ENCODE measurements at places on chromosomes 3 and 15.

DNA sequence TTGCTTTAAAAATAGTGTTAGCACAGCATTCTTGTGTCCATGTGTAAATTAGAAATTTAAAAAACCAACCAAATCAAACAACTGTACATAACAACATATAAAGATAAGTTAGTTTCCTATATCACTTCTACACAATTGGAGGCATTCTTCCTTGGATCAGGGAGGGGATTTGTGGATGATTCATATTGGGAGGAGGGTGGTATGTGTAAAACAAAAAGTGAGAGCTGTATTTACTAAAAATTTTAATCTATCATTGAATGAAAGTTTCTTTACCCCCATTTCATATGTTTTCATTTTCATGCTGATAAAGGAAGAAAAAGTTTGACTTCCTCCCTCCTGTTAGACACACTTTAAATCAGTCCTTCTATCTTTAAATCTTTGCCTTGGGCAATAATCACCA is 325.0 kb downstream of the SATB1 start:
- peak; percentile 46 for DNase-seq

GRCh38 chr3:18264361-18264760 is 160.8 kb downstream of the SATB1 start:
- no peak for DNase-seq

GRCh38 chr3:16583551-16583950 is 21.7 kb downstream of the DAZL start:
- no peak for DNase-seq

- no peak for DNase-seq
Measured at GRCh38 chr15:57537488-57538264, 54.0 kb upstream of the MYZAP start.

DNA sequence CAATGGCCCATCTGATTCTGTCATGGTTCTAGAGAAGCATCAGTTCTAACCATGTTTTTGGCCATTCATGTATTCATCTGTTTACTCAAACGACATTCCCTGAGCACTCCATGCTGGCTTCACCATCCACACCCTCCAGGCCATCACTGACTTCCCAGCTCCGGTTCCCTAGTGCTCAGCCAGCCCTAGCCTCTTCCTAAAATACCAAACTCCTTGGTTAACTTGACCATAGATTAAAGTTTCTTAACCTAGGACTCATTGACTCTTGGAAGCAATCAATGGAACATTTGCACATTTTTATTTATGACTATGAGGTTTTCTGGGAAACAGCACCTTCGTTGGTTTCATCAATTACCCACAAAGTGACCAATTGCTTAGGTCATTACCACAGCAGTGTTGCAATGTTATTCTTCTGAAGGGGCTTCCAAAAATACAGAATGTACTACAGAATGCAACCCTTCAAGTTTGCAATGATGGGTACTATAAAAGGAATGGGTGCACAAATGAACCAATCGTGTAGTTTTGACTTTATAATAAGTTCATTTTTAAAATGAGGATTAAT is 27.2 kb upstream of the SLC25A36 start:
- DNase-seq = no peak

- DNase-seq = peak; percentile 85
Measured at GRCh38 chr3:27345493-27345892, 23.7 kb downstream of the NEK10 start.

DNA sequence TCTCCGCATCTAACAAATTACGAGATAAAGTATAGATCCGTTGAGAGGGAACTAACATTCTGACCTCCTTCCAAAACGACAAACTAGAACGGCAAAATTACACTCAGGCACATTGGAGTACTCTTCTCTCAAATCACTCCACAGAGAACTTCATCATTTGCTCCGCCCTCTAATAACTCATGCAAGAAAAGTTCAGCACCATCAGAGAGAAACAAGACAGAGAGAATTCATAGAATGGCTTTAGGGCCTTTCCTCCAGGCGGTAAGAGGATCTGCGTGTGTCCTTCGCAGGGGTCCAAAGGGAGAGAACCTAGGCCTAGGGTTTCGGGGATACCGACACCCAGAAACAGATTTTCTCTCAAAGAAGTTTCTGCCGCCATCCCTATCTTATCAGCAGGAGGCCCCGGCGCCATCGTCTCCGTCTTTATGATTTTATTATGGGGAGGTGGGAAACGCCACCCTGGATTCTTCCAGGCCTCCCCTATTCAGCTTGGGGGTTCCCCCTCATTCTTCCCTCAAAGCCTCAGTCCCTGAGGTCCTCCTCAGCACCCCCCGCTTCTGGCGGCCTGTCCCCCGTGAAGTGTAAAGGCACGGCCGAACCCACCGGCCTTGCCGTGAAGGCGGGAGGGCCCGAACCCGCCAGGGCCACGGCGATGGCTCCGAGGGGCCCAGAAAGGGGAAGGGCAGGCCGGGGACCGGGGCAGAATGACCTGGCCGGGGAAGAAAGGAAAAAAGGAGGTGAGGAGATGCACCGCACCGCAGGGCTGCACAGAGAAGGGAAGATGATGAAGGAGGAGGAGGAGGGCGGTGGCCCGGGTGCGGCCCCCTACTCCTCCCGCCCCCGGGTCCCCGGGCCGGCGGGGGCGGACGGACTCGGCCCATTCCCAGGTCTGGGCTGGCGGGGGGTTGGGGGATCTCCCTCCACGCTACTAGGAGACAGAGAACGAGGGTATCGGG is 768 bp downstream of the UBXN7 start:
- DNase-seq = peak; percentile 78

- DNase-seq = no peak
Measured at GRCh38 chr15:91844928-91845327, 8.6 kb upstream of the SLCO3A1 start.

GRCh38 chr3:148839805-148840204 is 12.2 kb downstream of the CPB1 start:
- no peak for DNase-seq

DNA sequence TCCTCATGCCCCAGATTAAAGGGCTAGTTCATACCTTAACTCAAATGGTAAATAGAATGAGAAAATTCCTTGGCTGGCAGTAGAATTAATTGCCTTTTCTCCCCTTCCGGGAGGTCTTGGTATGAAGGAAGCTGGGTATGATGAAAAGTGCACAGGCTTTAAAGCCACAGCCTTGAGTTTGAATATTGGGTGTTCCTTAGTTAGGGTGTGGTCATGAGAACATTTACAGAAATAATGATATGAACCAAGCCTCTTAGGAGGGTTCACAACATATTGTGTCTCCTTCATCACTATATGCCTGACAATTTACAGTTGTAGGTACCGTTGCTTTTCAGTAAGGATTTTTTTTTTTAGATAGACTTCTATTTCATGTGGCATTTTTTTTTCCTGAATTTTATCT is 48.1 kb downstream of the PYDC2 start:
- no peak for DNase-seq

GRCh38 chr3:71210257-71211007 is 373.1 kb downstream of the FOXP1 start:
- peak; percentile 68 for DNase-seq

- DNase-seq = no peak
Measured at GRCh38 chr3:195337747-195338146, 66.8 kb upstream of the XXYLT1 start.

DNA sequence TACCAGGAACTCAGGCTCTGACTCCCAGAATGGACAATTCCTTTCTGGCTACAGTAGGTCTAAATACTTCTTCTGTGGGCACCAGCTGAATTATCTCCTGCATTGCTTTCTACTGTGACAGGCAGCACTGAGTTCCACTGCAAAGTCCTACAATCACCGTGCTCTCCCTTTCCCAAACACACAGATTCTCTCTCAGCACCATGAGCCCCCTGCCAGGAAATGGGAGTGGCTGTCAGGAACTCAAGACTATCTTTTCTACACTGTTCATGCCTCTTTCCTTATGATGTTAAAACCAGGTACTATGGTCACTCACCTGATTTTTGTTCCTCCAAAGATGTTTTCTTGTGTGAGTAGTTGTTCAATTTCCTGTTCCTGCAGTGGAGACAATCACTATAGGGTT is 383.4 kb downstream of the EPHA6 start:
- DNase-seq = no peak

DNA sequence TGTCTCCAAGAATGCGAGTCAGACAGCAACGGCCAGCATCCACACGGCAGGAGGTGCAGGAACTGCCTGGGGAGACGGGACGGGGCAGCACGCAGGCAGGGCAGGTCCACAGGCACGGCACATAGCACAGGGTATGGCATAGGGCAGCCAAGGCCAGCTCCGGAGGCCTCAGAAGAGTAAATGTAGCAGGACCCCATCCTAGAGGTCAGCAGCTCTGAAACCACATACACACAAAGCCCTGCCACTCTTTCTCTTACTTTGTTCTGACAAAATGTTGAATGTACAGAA is 26.9 kb downstream of the ZXDC start:
- no peak for DNase-seq

DNA sequence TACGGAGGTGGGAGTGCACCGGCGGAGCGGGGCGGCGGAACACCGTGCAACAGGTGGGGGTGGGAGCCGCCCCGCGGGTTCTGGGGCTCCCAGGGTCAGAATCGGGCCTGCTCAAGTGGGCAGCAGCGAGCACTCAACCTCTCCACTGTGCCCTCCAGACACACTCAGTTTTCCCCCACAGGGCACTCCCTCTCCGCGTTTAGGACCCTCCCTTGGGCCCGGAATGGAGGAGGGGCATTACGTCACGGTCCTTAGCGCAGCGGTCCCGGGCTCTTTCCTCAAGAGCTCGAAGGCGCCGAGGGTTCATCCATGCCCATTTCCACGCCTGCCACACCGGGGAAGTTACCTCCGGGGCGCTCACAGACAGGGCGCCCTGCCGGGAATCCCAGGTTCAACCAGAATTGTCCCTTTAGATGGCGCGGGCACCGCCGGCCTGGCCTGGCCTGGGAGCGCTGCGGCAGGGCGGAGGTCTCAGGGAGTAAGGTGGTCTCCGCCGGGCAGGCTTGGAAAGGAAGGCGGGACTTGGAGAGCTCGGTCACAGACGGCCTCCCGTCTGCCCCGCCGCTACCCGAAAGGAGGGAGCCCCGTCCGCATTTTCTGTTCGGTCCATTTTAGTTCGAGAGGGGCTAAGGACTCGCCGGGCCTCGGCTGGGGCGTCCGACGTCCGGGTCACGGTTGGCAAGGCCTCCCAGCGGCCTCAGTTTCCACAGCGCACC is 5.1 kb downstream of the RNU6-1 start:
- no peak for DNase-seq

DNA sequence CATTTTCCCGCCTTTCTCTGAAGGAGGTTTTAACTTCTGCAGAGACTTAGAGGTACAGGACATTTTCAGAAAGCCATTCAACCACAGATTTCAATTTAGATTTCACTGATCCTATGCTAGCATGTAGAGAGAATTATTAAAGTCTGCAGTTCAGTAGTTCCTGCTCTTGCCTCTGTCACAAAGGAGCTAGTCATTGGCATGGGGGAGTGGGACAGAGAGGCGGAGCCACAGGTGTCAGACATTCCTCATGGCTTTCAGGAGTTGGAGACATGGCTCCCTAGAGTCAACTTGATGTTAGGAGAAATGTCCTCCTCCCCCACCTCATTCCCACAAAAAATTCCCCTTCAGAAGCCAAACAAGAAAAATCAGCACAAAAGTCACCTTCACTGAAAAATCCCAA is 66.0 kb upstream of the SIAH2 start:
- no peak for DNase-seq

DNA sequence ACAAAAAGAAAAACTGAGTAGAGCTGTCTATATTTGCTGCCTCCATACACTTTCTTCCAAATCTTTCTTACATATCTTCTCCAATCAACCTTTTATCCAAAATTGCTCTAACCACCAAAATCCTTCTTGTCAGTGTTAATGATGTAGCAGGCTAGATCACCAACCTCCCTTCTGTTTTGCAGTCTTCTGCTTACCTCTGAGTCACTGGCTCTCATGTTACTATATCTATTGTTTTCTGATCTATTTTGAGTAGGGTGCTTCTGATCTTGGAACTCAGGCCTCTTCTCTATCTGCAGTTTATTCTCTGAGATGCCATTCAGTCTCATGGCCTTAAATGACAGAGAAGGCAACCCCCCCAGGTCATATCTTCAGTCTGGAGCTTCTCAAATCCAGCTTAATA is 26.3 kb upstream of the AADAC start:
- no peak for DNase-seq

DNA sequence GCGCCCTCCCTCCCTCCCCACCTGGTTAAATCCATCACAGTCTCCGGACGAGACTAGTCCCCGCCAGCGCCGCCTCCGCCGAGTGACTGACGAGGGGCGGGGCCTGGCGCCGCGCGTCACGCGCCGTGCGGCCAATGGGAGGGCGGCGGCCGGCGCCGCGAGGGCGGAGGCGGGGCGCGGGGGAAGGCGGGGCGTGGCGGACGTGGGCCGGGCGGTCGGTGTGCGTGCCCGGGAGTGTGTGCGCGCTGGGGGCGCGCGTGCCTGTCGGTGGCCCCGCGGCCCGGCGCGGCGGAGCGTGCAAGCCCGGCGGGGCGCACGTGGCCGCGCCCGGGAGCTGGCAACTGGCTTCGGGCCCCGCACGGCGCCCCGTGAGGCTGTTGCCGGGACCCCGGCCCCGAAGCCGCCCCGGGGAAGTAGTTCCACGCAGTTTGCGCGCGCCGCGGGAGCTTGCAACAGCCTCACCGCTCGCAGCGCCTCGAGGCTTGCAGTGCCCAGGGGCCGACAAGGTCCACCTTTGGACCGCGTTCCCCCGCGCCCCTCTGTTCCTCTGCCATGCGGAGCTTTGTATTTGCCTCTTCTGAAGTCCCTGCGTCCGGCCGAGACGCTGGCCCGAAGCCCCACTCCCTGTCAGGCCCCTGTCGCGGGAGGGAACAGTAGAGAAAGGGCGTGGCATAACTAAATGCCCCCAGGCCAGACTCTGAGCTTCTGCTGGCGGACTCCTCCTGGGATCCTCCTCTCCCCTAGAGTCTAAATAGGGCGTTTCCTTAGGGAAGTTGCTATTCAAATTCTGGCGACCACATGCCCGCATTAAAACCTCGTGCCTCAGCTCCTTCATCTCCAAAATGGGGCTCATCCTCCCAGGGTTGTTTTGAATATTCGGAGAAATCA is 400.9 kb downstream of the SHQ1 start:
- DNase-seq = peak; percentile 95

DNA sequence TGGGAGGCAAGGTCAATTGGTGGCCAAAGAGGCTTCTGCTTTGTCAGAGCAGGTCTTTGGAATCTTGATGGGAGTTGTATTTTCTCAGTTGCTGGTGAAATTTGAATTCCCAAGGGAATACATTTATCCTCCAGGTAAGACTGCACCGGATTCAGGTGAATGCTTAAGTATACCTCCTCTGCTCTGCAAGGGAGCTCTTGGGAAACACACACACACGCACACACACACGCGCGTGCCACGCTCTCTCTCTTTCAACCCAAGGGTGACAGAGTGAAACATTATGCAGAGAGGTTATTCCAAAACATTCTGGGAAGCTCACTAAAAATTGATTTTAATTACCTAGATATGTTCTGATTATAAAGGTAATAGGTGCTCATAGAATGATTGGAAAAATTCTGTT is 33.7 kb downstream of the ST6GAL1 start:
- DNase-seq = no peak

DNA sequence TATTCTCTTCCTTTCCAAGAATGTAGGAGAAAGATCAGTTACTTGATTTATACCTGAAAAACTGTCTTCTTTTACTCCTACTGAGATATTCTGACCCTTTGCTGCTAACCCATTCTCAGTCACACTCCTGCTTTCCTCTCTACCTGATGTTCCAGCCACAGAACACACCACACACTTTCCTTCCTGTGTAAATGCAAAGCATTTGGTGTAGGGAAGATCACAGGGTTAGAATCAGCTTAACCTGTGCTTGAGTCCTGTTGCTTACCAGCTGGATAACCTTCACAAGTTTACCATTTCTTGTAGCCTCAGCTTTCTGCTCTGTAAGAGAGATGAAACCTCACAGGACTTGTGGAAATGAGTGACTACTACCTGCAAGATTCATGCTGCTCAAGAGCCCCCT is 489.8 kb upstream of the GOLIM4 start:
- no peak for DNase-seq
